ENCODE measurements at places on chromosomes 7 and 10.

DNA sequence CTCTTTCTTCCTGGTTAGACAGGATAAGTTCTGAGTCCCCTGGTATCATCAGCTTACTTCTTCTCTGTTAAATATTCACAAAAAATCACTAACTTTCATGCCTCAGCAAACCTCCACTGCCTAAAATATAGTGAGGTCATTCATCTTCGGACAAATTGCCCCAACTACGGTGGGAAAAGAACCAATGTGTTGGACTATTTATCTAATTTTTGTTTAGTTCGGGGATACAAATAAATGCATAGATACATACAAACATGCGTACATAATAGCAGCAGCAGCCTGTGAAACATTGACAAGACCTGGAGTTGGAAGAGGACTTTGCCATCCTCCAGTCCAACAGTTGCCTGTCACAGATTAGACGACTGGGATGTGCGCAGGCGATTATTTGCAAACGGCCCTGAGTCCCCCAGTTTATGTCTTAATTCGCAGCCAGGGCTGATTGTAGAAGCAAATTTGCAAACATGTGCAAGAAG, 51.5 kb downstream of the EGFR start:
- no peak for DNase-seq

DNA sequence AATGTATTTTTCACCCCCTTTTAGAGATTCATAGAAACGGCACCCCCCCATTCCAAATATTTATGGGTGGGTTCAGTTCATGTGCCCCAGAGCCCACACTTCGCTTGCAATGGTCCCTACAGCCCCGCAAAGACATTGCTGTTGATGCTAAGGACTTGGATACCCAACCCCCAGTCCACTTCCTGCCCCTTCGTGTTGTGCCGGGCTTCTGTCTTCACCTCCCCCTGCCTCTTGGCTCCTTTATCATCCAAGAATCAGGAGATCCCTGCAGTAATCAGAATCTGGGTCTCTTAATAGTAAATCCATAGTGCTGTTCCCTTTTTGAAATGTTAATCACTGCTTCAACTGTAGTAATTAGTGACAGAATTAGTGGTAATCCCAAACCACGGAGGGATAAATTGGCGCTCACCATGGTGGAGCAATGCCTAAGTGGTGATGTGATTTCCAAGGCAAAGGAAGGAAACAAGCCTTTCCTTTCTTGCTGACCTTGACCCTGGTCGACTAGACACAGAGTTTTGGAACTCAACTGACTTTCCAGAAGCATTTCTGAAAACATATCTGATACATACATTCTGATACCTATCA, 67.7 kb downstream of the HK1 start:
- DNase-seq, result no peak

DNA sequence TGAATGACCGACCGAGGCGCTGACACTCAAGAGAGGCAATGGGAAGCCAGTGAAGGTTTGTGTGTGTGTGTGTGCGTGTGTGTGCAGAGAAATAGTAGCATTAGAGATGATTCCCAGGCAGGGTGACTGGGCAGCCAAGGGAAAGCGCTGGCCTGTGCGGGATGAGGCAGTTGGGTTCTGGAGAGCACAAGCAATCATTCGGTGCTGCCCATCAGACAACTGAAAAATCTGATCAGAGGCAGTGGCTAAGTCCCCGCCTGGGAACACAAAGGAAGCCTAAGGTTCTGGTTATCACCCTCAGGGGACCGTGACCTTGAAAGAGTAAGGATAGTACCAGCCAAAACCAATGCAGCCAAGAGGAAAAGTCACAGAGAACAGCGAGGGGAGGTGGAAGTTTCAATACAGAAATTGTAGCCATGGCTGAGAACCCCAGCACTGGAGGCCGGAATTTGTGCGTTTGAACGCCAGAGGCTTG, 868 bp upstream of the PDCD4 start:
- DNase-seq, result no peak

DNA sequence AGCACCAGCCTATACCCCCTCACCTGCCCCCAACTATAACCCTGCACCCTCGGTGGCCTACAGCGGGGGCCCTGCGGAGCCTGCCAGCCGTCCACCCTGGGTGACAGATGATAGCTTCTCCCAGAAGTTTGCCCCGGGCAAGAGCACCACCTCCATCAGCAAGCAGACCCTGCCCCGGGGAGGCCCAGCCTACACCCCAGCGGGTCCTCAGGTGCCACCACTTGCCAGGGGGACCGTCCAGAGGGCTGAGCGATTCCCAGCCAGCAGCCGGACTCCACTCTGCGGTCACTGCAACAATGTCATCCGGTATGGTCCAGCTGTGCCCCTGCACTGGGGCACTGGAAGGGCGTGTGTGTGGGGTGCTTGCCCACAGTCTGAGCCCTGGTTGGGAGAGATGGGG, 40.0 kb upstream of the BMPR1A start:
- DNase-seq, result no peak

DNA sequence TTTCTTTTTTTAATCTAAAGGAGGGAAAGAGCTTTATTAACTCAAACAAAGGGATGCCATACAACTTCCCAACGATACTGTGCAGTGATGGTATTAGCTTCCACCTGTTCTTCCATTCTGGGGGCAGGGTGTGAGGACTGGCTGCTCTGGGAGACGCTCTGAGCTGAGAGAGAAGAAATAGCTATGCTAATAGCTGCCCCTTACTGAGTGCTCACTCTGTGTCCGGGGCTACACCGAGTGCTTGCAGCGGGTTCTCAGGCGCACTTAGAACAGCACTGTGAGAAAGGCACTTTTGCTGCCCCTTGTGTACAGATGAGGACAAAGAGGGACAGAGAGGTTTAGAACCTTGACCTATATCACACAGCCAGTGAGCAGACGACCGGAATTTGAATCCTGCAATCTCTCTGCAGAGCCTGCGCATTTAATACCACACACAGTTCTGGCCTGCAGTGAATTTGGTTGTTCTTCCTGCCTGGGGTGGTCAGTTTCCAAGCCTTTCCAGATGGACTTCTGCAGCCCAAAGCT, 142.2 kb downstream of the PLPP4 start:
- DNase-seq, result no peak

DNA sequence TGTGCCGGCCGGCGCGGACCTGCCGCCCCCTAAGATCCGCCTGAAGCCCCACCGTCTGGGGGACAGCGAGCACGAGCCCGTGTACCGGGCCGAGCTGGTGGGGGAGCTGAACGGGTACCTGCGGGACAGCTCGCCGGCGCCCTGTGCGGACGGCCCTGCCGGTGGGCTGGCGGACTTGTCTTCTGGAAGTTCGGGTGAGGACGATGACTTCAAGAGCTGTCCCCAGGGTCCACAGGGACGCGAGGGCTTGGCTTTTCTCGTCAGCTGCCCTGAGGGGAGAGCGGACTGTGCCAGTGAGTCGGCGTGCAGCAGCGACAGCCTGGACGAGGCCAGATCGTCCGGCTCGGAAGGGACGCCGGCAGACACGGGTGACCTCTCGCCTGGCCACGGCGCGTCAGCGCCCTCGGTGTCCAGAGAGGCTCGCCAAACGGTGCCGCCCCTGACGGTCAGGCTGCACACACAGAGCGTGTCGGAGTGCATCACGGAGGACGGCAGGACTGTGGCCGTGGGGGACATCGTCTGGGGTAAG, 8.5 kb downstream of the PWWP2B start:
- DNase-seq, result no peak

- DNase-seq, result no peak
Measured at GRCh38 chr10:24468281-24468751, 255.4 kb downstream of the ARHGAP21 start.
